ENCODE measurements at places on chromosomes 1 and 21.

DNA sequence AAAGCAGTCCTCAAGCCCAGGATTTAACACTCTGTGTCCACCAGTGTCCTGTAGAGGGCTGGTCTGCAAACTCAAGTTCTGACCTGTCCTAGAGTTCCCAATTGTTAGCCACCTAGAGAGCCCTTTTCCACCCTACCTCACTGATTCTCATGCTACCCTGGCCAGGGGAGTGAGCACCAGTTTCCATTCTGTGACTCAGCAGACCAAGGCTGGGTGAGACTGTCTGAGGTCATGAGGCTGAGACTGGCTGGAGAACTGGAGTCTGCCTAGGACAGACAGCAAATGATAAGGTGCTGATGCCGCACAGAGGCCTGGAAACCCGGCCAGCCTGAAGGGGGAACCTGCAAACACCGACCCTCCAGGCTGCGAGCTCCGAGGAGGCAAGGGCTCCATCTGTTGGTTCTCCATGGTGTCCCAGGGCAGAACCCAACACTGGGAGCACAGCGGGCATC is 13.7 kb downstream of the GLIS1 start:
- DNase-seq: no peak

DNA sequence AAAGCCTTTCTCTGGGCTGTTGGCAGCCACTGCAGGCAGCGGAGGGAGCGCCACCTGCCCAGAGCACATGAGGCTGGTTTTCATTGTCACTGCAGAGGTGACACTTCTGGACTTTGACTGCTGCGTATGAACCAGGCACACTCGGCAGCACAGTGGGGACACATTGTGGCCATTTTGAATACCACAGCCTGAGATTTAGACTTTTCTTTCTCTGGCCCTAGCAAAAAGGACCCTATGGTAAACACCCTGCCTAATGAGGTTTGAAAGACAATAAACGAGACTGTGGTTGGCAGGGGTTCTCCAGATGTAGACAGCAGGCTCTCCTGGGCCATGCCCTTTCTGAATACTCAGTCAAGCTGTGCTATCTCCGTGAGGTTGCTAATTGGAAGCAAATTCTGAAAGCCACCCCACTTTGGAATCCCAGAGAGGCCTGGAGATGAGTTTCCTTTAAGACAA is 12.0 kb upstream of the KCNE2 start:
- peak; percentile 8 for DNase-seq

- no peak for DNase-seq
These were observed 3.0 kb downstream of the SCAF4 start for GRCh38 chr21:31728952-31729351.

- no peak for DNase-seq
These were observed 29.8 kb downstream of the WDR3 start for GRCh38 chr1:117959364-117959763.

GRCh38 chr1:109094377-109094803 is 3.8 kb downstream of the TMEM167B start:
- DNase-seq: no peak

- no peak for DNase-seq
These were observed 23.5 kb downstream of the PHGDH start for GRCh38 chr1:119735217-119735616.

DNA sequence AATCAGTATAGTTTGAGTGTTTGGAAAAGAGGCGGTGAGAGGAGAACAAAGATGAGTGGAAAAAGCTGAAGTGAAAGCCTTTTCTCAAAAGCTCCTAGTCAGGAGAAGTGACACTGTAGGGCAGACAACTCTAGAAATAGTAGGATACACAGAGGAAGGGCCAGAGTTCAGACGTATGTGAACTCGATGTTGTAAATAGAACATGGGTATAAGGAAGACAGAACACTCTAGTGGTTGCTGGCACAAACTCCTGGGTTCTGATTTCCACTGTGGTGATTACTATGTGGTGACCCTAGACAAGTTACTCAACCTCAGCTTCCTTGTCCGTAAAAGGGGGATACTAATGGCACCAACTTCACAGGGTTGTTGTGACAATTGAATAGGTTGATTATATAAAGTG is 30.2 kb upstream of the MGST3 start:
- DNase-seq: no peak

GRCh38 chr1:63698001-63698838 is 75.6 kb upstream of the ROR1 start:
- no peak for DNase-seq

GRCh38 chr1:192700834-192701271 is 64.9 kb downstream of the RGS13 start:
- DNase-seq: no peak

GRCh38 chr1:74341702-74342339 is 106.6 kb downstream of the TNNI3K start:
- no peak for DNase-seq

- DNase-seq: no peak
These were observed 7.9 kb downstream of the GPR3 start for GRCh38 chr1:27400082-27400962.

DNA sequence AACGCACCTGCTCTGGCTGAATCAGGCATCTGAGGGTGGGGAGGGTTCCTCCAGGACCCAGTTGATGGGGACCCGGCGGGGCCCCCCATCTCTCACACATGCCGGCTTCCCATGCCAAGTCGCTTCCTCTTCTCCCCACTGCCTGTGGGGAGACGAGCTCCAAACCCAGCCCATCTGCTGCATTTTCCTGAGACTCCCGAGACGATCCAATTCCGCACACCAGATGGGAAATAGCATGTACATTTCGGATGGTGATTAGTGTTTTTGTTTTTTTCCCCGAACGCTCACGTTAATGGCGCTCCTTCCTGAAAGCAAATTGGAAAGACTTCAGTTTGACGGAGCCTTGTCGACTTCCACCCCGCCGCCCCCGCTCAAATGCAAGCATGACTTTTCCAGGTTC is 13.2 kb upstream of the GRIK3 start:
- DNase-seq: no peak

DNA sequence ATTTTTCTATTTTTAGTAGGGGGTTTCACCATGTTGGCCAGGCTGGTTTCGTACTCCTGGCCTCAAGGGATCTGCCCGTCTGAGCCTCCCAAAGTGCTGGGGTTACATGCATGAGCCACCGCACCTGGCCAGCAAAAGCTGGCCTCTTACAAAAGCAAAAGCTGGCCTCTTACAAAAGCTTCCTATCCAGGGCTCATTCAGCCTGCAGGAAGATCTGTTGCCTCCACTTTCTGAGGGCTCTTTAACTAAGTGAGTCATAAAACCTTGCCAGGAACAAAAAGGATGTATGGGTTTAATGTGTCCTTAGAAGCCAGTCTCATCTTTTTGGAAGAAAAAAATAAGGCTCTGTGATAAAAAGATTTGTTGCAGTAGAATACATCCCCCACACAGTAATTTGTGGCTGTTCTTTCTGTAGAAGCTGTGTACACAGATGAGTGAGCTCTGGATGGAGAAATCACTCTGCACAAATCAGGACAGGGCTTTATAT is 15.0 kb downstream of the HTR1D start:
- DNase-seq: no peak

Data from stimulated activated CD4-positive, alpha-beta T cell treated with anti-CD3 and anti-CD28 coated beads, Interleukin-4, amount 100 ng/mL, for 1 hour (primary cell).